ENCODE measurements at places on chromosomes 13 and 19.

DNA sequence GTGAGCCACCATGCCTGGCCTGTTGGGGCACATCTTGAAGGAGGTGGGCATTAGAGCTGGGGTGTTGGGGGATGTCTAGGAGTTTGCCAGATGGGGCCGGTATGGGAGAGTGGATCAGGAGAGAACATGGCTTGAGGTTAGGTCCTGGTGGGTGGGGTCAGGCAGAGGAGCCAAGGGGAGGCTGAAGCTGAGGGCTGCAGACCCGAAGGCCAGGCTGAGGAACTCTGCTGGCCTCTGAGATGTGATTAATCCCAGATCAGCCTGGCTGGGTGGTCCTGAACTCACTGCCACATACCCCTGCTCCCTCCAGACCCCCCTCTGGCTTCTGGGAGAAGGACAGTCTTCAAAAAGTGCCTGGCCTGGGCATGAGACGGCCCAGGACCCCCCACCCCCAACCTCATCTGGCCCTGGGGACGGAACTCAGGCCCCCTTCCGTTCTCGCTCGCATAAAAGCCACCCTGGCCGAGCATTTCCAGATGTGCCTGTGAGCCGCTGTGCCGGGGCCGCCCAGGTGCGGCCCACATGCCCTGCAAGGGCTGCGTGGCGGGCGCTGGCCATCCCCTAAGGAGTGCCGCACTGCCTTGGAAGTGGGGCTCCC lies 2.7 kb downstream of the FSTL3 start:
- no peak for DNase-seq

DNA sequence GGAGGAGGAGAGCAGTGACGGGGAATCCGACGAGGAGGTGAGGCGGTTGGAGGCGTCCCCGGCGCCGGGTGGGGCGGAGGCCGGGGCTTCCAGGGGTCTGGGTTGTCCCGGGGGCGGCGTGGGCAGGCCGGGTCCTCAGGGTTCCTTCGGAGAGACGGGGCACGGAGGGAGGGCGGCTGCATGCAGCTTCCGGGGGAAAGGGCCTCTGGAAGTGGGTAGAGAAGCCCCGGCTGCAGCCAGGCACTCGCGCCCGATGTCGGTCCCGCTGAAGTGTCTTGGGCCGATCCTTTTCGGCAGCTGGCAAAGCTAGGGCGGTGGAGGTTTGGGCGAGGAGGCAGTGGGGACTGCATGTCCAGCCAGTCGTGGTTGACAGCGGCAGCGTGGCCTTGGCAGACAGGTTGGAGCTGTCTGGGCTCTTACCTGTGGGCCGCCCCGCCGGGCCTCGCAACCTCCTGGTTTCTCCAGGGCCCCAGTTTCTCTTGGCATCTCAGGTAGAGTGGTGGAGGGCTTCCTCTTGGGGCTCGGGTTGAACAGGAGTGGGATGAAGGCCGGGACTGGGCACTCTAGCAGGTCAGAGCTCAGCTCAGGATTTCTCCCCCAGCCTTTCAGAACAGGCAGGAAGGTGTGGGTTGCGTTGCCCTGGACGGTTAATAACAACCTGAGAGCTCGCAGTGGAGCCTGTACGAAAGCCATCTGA lies 690 bp downstream of the KMT2B start:
- no peak for DNase-seq

DNA sequence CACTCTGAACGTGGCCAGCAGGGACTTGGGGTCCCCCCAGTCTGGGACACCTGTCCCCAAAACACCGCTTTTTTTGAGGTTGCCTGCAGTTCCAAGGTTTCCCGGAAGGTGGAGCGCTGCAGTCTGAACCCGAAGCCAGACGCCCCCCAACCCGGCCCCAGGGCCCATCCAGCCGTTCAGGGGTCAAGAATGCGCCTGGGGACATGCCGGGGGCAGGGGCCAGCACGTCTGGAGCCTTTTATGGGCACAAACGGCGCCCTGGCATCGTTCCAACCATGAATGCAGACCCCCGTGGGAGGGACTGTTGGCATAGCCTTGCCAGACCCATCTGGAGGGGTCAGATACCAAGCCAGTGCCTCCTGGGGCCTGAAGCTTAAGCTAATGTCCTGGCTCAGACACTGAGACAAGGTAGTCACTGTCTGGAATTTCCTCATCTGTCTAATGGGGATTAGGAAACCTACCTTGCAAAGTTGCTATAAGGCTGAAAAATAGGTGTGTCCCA lies 6.9 kb downstream of the S1PR5 start:
- DNase-seq = no peak

DNA sequence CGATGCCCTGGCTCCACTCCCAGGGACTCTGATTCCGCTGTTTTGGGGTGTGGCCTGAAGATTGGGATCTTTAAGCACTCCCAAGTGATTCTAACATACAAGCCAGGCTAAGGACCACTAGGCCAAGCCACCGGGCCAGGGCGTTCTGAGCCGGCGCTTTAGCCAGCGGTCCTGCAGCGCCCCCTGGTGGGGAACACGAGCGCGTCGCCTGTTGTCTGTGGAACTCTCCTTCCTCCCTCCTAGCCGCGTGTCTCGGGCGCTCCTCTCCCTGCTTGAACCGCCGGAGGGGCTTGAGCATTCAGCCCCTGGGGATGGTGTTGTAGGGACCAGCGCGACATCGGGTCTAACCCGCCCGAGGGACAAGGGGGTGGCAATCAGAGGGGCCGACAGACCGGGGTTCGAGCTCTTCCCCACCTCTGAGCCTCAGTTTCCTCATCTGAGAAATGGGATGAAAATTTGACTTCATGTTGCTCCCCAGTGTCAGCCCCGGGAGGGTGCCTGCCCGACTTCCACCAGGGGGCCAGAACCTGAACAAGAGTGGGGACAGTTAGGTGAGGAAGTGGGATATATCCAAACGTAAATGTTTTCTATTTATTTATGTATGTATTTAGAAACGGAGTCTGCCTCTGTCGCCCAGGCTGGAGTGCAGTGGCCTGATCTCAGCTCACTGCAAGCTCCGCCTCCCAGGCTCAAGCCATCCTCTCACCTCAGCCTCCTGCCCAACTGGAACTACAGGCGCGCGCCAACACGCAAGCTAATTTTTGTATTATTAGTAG lies 18.0 kb upstream of the PNMA8B start:
- DNase-seq = peak; percentile 85

DNA sequence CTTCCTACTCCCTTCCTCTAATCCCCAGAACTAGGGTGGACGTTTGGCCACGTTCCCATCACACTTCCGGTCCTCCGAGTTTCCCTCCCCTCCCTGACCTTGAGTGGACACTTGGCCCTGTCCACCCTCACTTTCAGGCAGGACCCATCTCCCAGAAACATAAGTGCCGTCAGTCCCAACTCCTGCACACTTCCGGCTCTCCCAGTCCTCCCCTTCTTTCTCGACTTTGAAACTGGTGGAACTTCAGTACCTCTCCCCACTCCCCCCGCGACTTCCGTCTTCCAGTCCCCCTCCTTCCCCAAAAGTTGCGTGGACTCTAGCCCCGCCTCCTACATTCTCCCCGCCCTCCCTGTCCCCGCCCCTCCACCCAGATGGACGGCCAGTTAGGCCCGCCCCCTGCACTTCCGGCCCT lies 278 bp upstream of the ZNF274 start:
- no peak for DNase-seq

- no peak for DNase-seq
Observed at GRCh38 chr19:36577271-36577996, 4.3 kb upstream of the ZNF529 start.

GRCh38 chr19:6491802-6492592 lies 10.1 kb downstream of the TUBB4A start:
- no peak for DNase-seq

- no peak for DNase-seq
Observed at GRCh38 chr13:23934520-23934919, 37.2 kb upstream of the C1QTNF9B start.

GRCh38 chr19:49328741-49329140 lies 3.8 kb upstream of the SLC6A16 start:
- no peak for DNase-seq
